Right renal cortex interstitium (tissue), 3 donors: ENCODE measurements at places on chromosomes 4 and X. TPM values are rescaled to one million over a fixed set of nuclear protein-coding genes. Genes with fewer than 3 reads are reported as not detected.

DNA sequence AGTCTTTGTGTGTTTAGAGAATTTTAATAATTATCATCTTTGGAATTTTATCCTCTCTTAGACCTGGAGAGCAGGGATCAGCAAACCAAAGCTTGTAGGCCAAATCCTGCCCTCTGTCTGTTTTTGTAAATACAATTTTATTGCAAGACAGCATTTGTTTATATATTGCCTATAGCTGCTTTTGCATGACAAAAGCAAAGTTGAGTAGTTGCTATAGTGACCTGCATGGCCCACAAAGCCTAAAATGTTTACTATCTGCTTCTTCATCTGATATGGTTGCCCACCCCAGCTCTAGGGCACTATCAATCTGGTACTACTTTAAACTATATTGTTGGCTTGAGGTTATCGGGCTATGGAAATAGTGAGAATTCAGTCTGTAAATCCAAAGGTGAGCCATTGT lies 80.3 kb downstream of the GPAT3 start:
- no peak for DNase-seq

GRCh38 chrX:625137-625691 lies 5.4 kb upstream of the SHOX start:
- DNase-seq = no peak

- no peak for DNase-seq
Observed at GRCh38 chr4:137471895-137472294, 60.4 kb downstream of the PCDH18 start.

- no peak for DNase-seq
Observed at GRCh38 chr4:163624727-163625126, 130.2 kb downstream of the TMA16 start.

GRCh38 chr4:3203971-3204431 lies 45.0 kb upstream of the MSANTD1 start:
- DNase-seq = no peak

GYPA gene
- polyA plus RNA-seq = 6.4 TPM

HSFX1 gene
- 1.9 TPM for polyA plus RNA-seq

ZNF157 gene
- 1.1 TPM for polyA plus RNA-seq

DNA sequence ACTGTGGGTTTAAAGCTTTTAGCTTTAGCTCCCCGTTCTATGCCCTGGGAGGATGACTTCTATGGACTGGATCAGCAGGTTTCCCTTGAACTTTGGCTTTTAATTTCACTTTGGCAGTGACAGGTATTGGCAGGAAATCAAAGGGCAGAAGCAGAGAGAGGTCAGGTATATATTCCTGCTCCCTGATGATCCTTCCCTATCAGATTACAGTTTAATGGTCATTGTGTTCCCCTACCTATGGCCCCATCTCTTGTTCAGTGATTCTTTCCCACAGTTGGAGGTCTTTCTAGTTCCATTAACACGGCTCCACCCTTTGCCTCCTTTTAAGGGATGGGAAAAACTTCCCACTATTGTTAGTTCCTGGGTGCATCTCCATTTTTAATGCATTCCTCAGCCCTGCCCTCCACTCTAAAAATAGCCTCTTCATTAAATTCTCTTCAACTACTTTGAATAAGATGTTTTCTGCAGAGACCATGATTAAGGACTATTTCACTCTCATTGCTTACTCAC lies 107.8 kb upstream of the TMEM47 start:
- DNase-seq = no peak

GRCh38 chr4:65825116-65825753 lies 154.9 kb upstream of the EPHA5 start:
- no peak for DNase-seq

CEP44 gene
- polyA plus RNA-seq = 20.5 TPM

DNA sequence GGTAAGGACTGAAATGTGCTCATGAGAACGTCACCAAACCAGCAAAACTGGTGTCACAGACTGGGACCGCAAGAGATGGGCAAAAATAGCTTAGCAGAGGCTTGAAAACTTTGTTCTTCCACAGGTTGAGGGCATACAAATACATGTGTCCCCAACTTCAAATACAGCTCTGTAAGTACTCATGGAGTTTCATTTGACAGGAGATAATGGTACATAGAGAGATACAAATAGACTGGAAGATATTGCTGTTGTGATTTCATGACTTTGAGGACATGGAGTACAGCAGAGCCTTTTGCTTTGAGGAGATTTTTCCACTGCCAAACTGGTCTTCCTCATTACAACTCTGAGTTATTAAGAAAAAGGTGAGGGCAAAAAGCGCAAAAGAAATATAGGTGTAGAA lies 70.7 kb downstream of the STX18 start:
- DNase-seq = no peak

GRCh38 chr4:15234856-15235126 lies 193.0 kb upstream of the C1QTNF7 start:
- DNase-seq = peak; percentile 58

TMEM164 gene
- 42.5 TPM for polyA plus RNA-seq

CTPS2 gene
- 40.9 TPM for polyA plus RNA-seq

DNA sequence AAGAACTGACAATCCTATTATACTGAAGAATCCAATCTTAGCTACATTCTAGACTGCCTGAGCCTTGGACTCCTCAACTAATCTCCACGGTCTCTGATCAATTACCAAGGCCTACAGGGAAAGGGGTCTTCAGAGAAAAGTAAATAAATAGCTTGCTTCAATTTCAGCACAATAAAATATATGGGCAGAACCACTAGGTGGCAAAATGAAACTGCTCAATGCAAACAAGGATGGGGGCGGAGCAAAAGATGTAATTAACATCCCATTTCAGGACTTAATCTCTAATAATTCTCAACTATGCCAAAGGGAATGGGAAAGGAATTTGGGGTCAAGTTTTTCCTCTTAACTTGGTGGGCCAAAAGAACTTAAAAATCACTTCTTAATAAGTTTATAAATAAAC lies 78.4 kb upstream of the MAP3K15 start:
- peak; percentile 16 for DNase-seq

GRCh38 chr4:176767183-176767582 lies 25.5 kb downstream of the VEGFC start:
- no peak for DNase-seq
